ENCODE measurements at places on chromosomes 16 and 17. TPM values are rescaled to one million over a fixed set of nuclear protein-coding genes. Genes with fewer than 3 reads are reported as not detected.

GRCh38 chr17:77184474-77184873 lies 43.7 kb downstream of the SEC14L1 start:
- no peak for DNase-seq

GRCh38 chr17:40415390-40415789 lies 2.3 kb downstream of the TOP2A start:
- no peak for DNase-seq

DNA sequence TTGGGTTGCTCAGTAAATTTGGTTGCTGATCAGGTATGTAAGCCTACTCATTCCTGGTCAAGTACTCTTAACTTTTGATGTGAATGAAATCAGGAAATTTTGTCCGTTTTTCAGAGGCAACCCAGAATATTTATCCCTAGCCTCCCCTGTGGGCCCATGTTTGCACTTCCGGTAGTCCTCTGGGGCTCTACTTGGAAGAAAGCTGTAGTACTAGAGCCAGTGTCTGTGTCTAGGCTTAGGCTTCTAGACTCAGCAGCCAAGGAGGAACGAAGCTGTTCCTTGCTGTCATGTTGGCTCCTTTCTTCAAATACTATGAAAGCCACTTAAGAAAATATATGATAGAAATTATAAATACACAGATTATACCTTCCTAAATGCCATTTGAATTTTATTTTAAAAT lies 21.2 kb downstream of the ESRP2 start:
- DNase-seq: no peak

- no peak for DNase-seq
Measured at GRCh38 chr16:67294938-67295361, 15.6 kb downstream of the PLEKHG4 start.

GRCh38 chr16:69936252-69936651 lies 14.9 kb upstream of the CLEC18A start:
- no peak for DNase-seq

DNA sequence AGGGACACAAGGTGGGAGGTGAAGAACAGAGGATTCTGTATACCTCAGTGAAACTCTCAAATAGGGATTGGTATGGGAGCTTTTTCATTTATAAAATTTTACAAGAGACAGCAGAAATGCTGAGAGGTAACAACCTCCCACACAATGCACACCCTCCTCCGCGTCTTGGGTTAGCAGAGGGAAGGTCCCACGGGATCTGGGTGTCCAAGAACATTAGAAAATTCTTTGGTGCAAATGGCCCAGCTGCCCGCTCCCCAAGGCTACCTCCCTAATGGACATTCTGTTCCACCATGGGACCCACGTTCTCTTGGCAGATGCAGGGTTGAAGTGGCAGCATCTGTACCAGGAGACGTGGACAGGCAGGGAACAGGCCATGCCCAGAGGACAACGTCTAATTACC lies 22.5 kb downstream of the GPR139 start:
- no peak for DNase-seq

DNA sequence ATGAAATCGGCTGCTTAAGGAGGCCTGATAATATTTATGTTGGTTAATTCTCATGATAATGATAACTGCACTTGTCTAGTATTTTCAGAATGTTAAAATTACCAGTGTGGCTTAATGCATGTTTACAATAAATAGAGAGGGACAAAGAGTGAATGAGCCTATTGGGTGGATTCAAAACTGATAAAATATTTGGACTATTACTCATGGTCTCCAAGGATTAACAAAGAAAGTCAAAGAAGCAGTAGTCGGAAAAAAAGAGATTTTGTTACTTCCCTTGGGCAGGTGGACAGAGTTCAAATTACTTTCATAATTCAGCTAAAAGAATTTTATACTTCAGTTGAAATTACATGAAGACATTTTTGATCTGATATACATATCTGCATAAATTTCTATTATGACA lies 258.2 kb upstream of the PMFBP1 start:
- no peak for DNase-seq

DNA sequence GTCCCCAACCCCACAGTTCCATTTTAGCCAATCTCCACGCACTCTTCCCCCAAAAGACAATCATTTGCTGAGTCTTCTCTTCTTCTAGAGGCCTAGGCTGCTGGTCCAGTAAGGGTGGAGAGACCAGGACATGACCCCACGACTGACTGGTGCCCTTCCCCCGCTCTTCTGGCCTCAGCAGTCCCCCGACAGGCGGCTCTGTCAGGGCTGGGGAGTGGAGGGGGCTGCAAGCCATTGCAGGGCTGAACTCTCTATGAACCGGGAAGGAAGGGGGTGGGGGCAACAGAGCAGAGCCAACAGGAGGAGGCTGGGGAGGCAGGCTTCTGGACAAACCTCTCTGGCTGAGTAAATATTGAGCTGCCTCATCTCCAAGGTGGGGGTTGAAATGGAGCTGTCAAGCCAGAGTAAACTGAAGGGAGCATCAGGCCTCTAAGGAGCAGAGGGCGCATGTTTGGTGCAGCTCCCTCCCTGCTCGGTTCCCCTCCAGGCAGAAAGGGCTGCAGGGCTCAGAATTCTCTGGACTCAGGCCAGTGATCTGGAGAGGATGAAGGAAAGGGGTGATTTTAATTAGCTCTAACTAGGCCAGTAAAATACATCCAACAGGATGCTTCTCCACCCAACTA lies 8.7 kb downstream of the HOXB1 start:
- no peak for DNase-seq

- no peak for DNase-seq
Measured at GRCh38 chr16:88652762-88653063, 1.9 kb upstream of the CYBA start.

GRCh38 chr16:4915226-4915761 lies 21.7 kb downstream of the PPL start:
- DNase-seq: no peak

DNA sequence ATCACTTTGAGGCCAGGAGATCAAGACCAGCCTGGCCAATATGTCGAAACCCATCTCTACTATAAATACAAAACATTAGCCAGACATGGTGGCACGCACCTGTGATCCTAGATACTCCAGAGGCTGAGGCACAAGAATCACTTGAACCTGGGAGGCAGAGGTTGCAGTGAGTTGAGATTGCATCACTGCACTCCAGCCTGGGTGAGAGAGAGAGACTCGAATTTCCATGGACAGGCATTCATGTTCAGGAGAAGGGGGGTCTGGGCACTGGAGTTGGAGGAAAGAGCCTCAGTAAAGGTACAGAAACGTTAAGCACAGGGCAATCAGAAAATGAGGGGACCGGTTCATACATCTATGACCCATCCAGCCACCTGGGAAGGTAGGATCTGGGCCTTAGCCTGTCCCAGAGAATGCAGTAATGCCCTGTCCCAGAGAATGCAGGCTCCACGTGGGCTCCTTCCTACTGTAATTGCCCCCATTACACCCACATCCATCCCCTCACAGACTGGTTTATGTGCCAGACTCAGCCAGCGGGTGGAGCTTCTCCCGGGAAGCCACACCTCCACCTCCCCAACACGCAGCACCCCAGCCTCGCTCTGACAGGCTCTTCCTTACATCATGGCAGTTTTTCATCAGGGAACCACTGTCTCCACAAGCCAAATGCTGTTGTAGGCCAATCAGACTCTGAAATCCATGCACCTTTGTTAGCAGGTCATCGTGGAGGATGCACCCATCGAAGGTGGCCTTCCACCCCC lies 21.6 kb upstream of the ARL4D start:
- no peak for DNase-seq

GRCh38 chr16:72997141-72997542 lies 50.8 kb downstream of the ZFHX3 start:
- no peak for DNase-seq

- DNase-seq: no peak
Measured at GRCh38 chr16:3501783-3502400, 1.1 kb downstream of the CLUAP1 start.

- no peak for DNase-seq
Measured at GRCh38 chr17:27920569-27920968, 27.4 kb upstream of the LYRM9 start.

- DNase-seq: no peak
Measured at GRCh38 chr17:57924677-57925076, 30.5 kb downstream of the CUEDC1 start.

DNA sequence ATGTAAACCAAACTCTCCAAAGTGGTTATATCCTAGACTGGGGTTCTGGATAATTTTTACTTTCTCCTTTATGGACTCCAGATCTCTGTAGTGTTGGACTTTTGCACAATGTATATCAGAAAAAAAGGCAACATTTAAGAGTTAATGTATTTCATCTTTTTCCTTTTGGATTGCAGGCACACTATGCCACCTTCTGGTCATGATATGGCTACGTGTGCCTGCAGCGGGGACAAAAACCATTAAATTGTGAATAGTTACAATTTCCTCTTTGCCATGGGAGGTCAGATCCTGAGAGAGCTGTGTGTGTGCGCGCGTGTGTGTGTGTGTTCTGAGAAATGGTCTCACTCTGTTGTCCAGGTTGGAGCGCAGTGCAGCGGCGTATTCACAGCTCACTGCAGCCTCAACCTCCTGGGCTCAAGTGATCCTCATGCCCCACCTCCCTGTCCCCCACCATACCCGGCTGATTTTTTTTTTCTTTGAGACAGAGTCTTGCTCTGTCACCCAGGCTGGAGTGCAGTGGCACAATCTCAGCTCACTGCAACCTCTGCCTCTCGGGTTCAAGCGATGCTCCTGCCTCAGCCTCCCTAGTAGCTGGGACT lies 4.3 kb upstream of the SGF29 start:
- no peak for DNase-seq

DNA sequence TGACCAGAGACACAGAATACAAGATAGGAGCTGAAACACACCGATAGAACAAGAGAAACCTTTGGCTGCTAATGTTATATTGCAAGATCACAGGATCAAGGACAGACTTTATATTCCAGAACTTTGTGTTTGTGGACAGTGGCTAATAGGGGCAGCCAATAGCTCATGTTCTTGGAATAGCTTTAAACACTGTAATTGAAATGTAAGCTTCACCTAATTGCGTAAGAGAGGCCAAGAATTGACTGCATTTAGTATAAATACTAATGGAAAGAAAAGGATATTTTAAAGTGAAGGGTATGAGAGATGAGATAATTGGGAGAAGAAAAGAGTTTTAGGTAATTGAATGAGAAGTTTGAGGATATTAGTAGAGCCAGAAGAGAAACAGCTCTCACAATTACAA lies 758.8 kb downstream of the CDH11 start:
- no peak for DNase-seq

- no peak for DNase-seq
Measured at GRCh38 chr16:67833030-67833414, 9.1 kb upstream of the THAP11 start.

- DNase-seq: no peak
Measured at GRCh38 chr17:14448818-14449217, 147.9 kb downstream of the HS3ST3B1 start.

DNA sequence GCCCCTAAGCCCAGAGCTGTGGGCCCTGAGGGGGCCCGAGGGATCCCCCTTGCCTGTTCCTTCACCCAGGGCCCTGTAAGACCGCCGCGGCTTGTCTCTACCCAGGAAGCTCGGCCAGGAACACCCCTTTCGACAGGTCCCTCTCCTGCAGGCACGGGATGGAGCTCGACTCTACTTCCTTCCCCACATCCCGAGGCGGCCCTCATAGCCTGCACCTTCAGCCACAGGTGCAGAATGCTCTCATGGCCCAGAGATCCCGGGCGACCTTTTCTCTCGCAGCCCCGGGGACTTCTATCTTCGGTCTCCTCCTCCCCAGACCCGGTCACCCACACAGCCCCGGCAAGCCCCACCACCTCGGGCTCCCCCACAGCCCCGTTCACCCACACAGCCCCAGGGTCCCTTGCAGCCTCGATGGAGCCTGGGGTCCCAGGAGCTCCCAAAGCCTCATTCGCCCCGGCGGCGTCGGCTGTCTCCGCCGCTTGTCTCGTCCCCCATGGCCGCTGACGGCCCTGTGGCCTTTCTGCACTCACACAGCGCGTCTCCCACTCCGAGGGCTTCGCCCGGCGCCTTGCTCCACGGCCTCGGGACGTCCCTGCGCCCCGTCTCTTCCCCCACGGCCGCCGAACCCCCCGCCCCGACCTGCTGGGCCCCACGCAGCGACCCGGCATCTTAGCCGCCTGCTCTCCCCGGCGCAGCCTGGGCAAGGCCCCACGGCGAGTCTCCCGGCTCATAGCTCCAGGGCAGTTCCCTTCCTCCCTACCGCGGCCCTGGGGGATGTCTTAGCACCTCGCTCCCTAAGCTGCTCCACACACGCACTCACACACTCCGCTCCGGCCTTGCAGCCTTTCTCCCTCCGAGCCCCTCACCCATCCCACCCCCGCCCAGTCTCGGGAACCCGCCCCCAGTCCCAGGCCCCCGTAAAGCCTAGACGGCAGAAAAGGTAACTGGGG lies 650 bp downstream of the KIAA0753 start:
- no peak for DNase-seq

GRCh38 chr17:11803231-11803969 lies 193.9 kb downstream of the ZNF18 start:
- DNase-seq: no peak

- no peak for DNase-seq
Measured at GRCh38 chr17:28563475-28563874, 7.8 kb downstream of the PIGS start.

- no peak for DNase-seq
Measured at GRCh38 chr17:28963055-28963611, 11.8 kb upstream of the PHF12 start.

DNA sequence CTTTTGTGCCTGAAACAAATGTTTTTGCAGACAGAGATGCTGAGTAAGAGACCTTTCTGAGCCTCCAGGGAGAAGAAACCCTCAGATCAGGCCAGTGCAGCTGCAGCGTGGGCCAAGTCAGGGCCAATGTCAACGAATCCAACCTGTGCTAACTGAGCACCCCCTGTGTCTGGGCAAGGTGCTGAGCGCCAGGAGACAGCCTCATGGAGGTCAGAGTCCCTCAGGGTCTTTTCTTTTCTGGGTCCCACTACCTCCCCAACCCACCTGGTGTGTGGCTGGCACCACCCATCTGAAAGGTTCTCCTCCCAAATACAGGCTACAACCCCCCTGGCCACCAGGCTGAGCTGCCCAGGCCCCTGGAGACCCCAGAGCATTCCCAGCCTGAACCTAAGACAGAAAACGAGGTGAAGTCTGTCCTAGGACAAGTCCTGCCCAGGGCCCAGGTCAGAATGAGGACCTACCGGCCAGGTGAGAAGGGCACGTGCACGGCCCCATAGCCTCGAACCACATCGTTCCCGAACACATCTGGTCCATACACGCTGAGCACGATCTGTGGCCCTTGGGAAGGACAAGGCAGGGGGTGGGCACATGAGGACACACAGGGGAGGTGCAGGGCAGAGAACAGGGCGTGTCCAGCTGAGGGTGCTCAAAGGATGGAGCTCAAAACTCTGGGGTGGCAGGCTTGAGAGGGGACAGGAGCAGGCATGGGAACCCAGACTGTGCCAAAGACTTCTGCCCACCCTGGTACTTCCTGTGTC lies 15.0 kb downstream of the B9D1 start:
- no peak for DNase-seq

The LSM12 gene
- 93.9 TPM for total RNA-seq

The CCL7 gene
- not detected for total RNA-seq

The KRT32 gene
- not detected for total RNA-seq

The ZNF689 gene
- total RNA-seq: 14.7 TPM

The METTL2A gene
- 36.5 TPM for total RNA-seq

The MYOCD gene
- not detected for total RNA-seq

The STX1B gene
- total RNA-seq: 0.49 TPM

The KRTAP1-3 gene
- not detected for total RNA-seq

The ITGB4 gene
- 2.7 TPM for total RNA-seq

The CFAP97D1 gene
- total RNA-seq: not detected

The VTN gene
- total RNA-seq: 0.31 TPM

The SLC38A8 gene
- total RNA-seq: not detected

The HBA2 gene
- total RNA-seq: 0.59 TPM

The PITPNM3 gene
- 0.81 TPM for total RNA-seq

The KRTAP4-4 gene
- not detected for total RNA-seq

The PPY gene
- total RNA-seq: not detected

The CEP295NL gene
- total RNA-seq: not detected

The CHAD gene
- total RNA-seq: not detected

The NSRP1 gene
- total RNA-seq: 32.4 TPM

The CCL23 gene
- total RNA-seq: not detected

The MYCBPAP gene
- 2.6 TPM for total RNA-seq
